Liver (tissue), 10 donors: ENCODE measurements at places on chromosomes 4 and X. TPM values are rescaled to one million over a fixed set of nuclear protein-coding genes. Genes with fewer than 3 reads are reported as not detected.

- no peak for DNase-seq
Measured at GRCh38 chr4:181030961-181031360, 1212.2 kb upstream of the TENM3 start.

DNA sequence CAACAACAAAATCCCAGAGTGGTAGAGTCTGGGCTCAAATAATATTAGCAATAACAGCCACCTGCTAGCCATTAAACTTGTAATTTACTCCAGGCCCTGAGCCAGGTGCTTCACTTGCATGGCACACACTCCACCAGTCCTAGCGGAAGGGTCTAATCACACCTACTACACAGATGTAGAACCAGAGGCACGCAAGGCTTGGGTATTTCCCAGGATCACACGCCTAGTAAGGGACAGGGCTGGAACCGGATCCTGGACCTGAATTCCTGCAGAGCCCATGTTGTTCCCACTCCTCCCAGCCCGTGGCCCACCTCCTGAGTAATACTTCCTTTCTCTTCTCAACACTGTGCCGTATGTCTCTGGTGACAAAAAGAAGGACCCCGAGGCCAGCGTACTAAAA, 5.7 kb downstream of the MAGEA1 start:
- DNase-seq: no peak

Gene JADE1
- 15.9 TPM for total RNA-seq

DNA sequence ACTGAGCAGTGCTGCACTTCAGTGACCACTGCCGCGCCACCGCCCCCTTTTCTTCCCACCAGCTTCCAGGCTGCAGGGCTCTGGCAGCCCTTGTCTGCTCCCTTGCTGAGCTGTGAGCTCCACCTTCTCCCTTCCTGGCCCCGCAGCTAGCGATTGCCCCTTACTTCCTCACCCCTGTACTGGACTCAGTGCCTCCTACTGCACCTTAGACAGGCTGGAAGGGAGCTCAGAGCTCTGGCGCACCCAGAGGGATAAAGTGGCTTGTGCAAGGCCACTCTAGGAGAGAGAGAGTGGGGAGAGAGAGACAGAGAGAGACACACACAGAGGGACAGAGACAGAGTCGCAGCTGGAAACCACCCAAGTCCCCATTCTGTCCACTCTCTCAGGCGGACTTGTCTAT, 6.0 kb downstream of the RASL11B start:
- DNase-seq: no peak

GRCh38 chr4:7214359-7214758, 22.0 kb downstream of the SORCS2 start:
- no peak for DNase-seq

- no peak for DNase-seq
Measured at GRCh38 chrX:31098079-31098478, 26.2 kb upstream of the FTHL17 start.

GRCh38 chr4:73692701-73693100, 47.7 kb upstream of the CXCL8 start:
- DNase-seq: no peak

- no peak for DNase-seq
Measured at GRCh38 chr4:135464311-135464710, 1262.7 kb upstream of the PABPC4L start.

- no peak for DNase-seq
Measured at GRCh38 chrX:24030597-24030996, 3.6 kb upstream of the KLHL15 start.

DNA sequence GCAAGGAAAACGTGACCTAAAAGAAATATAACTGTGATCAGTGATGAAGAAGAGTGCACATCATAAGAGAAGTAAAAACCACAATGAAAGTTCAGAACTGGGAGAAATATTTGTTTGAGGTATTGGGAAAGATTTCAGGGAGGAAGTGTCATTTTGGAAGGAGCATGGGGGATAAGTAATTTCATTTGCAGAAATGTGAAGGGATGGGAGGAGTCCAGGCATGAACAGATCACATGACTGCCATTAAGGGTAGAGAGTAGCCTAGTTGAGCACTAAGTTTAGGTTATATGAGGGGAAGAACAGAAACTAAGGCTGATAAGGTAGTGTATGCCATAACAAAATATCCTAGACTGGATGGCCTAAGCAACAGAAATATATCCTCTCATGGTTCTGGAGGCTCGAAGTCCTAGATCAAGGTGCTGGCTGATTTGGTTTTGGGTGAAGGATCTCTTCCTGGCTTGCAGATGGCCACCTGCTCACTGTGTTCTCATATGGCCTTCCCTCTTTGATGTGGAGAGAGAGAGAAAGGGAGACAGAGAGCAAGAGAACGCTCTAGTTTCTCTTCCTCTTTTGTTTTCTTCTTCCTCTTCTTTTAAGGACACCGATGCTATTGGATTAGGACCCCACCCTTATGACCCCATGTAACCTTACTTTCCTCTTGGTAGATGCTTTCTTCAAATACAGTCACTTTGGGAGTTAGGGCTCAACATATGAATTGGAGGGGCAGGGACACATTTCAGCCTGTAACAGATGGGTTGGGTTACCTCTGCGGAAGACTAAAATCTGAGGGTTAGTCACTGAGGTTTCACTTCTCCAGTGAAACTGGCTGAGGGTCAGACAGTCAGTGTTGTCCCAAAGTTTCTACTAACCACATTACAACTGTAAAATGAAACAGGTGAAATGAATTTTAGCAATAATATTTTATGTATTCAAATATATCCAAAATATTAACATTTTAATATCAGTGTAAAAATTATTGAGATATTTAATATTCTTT, 77.9 kb downstream of the EGF start:
- no peak for DNase-seq

DNA sequence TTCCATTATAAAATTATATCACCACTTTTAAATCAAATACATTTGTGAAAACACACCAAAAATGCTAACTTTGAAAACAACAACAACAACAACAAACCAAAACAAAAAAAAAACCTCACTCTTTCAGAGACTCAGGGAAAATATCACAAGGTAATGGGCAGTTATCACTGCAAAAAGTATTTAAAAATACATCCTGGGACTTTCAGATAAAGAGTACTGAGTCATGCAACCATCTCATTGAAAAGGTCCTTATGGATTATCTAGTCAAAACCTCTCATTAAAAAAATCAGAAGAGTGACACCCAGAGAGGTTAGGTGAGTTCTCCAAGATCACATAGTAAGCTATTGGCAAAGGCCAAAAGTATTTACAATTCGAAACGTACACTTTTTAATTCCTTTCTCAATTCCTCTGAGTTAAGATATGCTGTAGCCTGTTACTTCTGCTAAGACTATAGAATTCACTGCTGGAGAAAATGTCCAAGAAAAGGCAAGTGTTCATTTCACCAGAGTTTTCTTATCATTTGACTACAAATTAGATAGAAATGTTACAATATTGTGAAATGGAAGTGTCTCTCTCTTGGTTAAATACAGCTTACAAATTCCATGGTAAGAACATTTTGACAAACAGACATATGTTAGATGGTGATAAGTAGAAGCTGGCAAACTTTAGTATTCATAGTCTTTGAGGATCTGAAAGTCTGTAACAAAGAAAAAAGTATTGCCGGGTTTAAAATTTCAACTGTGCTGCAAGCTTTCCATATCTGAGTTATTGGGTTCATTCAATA, 9.3 kb downstream of the STX18 start:
- DNase-seq: no peak

Gene VSIG1
- not detected for total RNA-seq

GRCh38 chr4:141654098-141654497, 17.7 kb downstream of the IL15 start:
- no peak for DNase-seq

- DNase-seq: no peak
Measured at GRCh38 chrX:33817266-33817665, 314.8 kb downstream of the FAM47A start.

Gene PPEF2
- 0.17 TPM for total RNA-seq

GRCh38 chr4:180394312-180394711, 1848.9 kb upstream of the TENM3 start:
- DNase-seq: no peak
